ENCODE measurements at places on chromosomes 3 and 15.

DNA sequence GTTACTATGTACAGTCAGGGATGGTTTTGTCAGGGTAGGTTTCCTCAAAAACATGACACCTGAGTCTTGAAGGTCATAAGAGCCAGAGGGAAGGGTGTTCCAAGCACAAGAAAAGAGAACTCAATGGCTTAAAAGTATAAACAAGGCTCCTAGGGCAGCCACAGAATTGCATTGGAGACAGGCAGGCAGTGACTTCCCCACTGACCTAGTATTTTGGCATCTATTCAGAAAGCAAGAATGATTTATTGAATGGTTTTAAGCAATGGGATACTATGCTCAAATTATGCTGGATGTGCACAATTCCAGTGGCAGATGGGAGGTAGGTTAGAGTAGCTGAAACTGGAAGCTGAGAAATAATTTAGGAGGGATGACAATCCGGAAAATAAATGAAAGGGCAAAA lies 54.0 kb downstream of the TSC22D2 start:
- peaks cover 28% of the 10 kb centered on the region for H3K36me3 ChIP-seq
- no peaks in the 10 kb centered on the region for H3K27me3 ChIP-seq
- no peak overlapping the region for H3K27ac ChIP-seq
- peaks cover 9% of the 10 kb centered on the region for H3K4me1 ChIP-seq

GRCh38 chr3:4392992-4393391 lies 74.1 kb downstream of the SUMF1 start:
- no peak overlapping the region for H3K27ac ChIP-seq
- H3K4me3 ChIP-seq: no peak overlapping the region
- peaks cover 16% of the 10 kb centered on the region for H3K36me3 ChIP-seq
- no peaks in the 10 kb centered on the region for H3K4me1 ChIP-seq
- H3K27me3 ChIP-seq: no peaks in the 10 kb centered on the region

DNA sequence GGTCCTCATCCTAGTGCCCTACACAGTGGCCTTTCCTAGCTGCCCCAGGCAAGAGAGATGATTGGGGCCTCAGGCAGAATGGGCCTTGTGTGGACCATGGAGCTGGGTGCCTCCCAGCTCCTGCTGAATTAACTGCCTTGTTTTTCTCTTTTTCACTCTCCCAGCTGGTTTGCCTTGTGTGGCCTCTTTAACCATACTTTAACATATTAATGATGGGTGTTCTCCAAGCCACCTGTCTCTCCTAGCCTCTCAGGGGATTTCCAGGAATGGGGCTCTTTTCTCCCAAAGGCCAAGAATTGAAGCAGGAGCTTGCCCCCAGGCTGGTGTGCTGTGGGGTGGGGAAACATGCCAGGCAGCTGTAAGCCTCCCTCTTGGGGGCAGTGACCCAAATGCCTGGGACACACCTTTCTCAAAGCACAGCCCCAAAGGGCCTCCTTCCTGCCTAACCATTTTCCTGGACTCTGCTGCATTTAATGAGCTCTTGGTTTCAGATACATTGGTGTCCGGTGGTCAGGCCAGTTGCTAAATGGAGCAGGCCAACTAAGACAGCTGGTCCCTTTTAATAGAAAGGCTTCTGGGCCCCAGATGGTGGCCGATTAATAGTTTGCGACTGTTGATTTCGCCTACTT lies 5.6 kb downstream of the ALPK3 start:
- no peaks in the 10 kb centered on the region for H3K27me3 ChIP-seq
- H3K4me1 ChIP-seq: peaks cover 42% of the 10 kb centered on the region
- H3K27ac ChIP-seq: no peak overlapping the region
- DNase-seq: no peak

- no peaks in the 10 kb centered on the region for H3K36me3 ChIP-seq
- DNase-seq: no peak
- H3K4me3 ChIP-seq: no peak overlapping the region
- no peaks in the 10 kb centered on the region for H3K27me3 ChIP-seq
- H3K4me1 ChIP-seq: peaks cover 17% of the 10 kb centered on the region
- H3K27ac ChIP-seq: no peak overlapping the region
Observed at GRCh38 chr3:177887475-177887874, 648.8 kb upstream of the KCNMB2 start.

DNA sequence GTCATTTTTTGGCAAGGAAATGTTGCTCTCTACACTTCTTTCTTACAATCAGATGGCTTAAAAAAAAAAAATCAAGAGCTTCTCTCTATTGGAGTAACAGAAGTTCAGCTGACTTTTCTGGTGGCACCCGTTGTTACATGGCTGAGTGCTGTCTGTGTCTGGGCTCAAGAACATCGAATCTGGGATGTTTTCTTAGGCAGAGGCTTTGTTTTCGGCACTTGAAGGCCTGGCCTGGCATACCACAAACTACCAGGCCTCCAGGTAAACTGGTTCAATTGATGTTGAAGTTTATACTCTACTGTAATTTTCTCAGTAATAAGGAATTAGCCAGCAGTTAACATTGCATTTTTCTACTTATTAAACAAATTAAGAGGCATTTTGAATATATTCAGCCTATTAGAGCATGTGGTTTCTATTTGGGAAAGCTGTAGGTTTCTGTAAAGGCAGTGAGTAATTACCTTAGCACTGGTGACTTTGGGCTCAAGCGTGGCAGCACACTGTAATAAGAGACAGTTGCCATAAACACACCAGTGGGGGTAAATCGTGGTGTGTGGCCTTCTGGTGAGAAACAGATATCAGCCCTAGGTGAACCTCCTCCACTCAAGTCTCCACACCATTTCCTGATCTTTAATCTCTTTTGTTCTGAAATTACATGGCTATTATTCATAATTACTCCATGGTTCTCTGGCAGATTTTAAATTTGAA lies 544.7 kb downstream of the MECOM start:
- H3K36me3 ChIP-seq: peaks cover 25% of the 10 kb centered on the region
- no peak for DNase-seq
- no peak overlapping the region for H3K4me3 ChIP-seq

DNA sequence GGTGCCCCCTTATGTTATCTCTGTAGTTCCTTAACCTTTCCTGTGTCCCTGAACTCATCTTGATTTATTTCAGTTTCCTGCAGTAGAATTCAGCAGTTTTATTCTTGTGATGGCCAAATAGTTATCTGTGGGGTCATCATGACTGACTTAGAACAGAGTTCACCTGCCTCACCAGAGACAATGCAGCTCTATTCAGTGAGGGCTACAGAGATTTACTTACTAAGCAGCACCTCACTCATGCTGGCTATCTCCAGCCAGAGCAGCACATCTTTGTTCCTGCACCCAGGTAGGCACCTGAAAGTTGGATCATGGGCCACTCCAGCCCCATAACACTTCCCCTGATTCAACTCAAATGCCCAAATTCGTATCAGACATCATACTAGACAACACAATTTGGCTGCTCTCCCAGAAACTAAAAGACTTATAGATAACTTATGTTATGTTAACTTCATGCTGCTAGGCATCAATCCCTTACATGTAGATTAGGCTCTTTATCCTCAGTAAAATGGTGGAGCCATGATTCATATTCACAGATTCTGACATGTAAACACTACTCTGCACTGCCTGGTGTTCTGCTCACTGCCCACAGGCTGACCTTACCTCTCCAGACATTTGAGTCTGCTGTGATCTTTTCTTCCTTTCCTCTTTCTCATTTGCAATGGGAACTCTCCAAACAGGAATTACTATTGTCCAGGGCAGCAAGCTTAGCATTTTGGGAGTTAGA lies 9.3 kb upstream of the GOLGB1 start:
- DNase-seq: no peak
- H3K4me1 ChIP-seq: no peaks in the 10 kb centered on the region
- peaks cover 45% of the 10 kb centered on the region for H3K27me3 ChIP-seq
- no peak overlapping the region for H3K4me3 ChIP-seq

- no peak overlapping the region for H3K4me3 ChIP-seq
- no peak for DNase-seq
- peaks cover 5% of the 10 kb centered on the region for H3K4me1 ChIP-seq
Observed at GRCh38 chr15:90576711-90577389, 47.1 kb downstream of the CRTC3 start.

DNA sequence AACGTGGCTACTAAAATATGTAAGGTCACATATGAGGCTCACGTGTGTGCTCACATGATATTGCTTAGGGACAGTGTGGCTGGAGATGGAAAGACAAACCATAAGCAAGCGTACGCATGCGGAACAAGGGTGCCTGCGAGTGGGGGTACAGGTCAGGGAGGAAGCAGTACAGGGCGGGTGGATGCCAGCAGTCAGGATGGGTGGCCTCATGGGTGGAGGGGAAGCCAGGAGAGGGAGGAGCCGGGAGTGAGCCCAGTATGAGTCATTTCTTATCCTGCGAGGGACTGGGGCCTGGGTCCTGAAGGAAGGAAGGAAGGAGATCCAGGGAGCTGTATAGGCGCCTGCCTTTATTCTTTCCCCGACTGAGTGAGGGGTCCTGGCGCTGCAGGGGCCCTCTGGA lies 42.0 kb upstream of the CGNL1 start:
- DNase-seq: no peak
- H3K4me1 ChIP-seq: peaks cover 28% of the 10 kb centered on the region
- no peaks in the 10 kb centered on the region for H3K27me3 ChIP-seq
- no peak overlapping the region for H3K27ac ChIP-seq
- H3K4me3 ChIP-seq: no peak overlapping the region
- no peaks in the 10 kb centered on the region for H3K36me3 ChIP-seq

DNA sequence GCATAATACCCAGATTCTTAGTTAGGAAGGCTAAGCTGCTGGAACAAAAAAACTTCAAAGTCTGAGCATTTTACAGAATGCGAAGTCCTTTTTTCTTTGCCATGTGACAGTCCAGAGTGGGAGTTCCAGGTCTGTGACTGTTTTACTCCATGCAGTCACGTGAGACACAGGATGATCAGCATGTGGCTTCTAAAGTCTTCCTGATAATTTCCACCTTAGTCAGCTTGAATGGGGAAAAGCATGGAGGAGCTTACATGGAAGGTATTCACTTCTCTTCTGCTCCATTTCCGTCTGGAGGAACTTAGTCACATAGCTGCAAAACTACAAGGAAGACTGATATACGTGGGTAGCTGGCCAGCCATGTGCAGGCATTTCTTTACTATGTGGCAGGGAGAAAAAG lies 1.7 kb downstream of the SNTN start:
- DNase-seq: no peak
- H3K4me1 ChIP-seq: no peaks in the 10 kb centered on the region
- H3K36me3 ChIP-seq: no peaks in the 10 kb centered on the region

- no peak overlapping the region for H3K4me3 ChIP-seq
- peaks cover 20% of the 10 kb centered on the region for H3K36me3 ChIP-seq
- H3K27ac ChIP-seq: no peak overlapping the region
- peaks cover 2% of the 10 kb centered on the region for H3K27me3 ChIP-seq
Observed at GRCh38 chr15:78174401-78174800, 25.2 kb downstream of the IDH3A start.

GRCh38 chr15:74035121-74036017 lies 40.9 kb downstream of the PML start:
- H3K27me3 ChIP-seq: no peaks in the 10 kb centered on the region
- H3K27ac ChIP-seq: no peak overlapping the region
- no peak overlapping the region for H3K4me3 ChIP-seq
- H3K36me3 ChIP-seq: peaks cover 8% of the 10 kb centered on the region
- H3K4me1 ChIP-seq: peaks cover 6% of the 10 kb centered on the region
- no peak for DNase-seq

Data from mesothelial cell of epicardium (in vitro differentiated cells).